Left renal pelvis (tissue), 4 donors: ENCODE measurements at places on chromosomes 11 and 22.

GRCh38 chr11:45560913-45561281 is 104.5 kb downstream of the CHST1 start:
- DNase-seq: no peak

GRCh38 chr22:44555046-44555445 is 57.0 kb upstream of the RTL6 start:
- no peak for DNase-seq

DNA sequence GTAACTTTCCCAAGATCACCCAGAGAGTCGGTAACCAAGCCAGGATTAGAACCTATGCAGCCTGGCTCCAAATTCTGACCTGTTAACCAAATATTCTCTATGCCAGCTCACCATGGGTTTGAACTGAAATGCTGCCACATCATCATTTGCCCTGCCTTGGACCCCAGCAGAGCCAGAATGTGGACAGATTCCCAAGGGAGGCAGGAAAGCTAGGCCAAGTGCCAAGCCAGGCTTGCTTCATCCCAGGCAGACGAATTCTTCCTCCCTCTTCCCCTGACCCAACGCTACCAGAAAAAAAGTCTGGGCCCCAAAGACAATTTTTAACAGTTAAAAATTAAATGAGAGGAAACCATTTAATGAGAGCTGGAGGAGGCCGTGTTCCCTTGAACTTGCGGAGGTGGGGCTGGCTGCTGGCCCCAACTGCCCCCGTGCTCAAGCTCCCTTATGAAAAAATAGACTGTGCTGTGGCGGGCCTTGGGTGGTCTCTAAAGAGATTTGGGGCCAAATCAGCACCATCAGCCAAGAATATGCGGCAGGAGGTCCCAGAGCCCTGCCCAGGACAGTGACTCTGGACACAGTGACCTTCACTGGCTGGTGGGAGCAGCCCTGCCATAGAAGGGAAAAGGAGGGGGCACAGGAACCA is 184.1 kb upstream of the SYT13 start:
- no peak for DNase-seq

GRCh38 chr11:129372609-129373488 is 2.8 kb upstream of the BARX2 start:
- no peak for DNase-seq

GRCh38 chr22:29039148-29039547 is 22.5 kb downstream of the C22orf31 start:
- DNase-seq: no peak

DNA sequence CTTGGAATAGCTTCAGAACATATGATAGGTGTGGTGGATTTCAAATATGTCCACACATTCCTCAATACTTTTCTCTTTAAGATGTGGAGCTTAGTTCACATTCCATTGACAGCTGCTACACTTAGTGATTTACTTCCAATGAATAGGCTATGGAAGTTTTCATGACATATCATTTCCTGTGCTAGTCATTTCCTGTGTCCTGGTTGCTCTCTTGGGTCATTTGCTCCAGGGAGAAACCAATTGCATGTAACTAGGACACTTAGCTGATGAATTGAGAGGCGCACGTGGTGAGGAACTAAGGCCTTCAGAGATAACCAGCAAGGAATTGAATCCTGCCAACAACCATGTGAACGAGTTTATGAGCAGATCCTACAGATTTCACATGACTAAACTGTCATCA is 120.9 kb downstream of the SLC17A6 start:
- DNase-seq: no peak

DNA sequence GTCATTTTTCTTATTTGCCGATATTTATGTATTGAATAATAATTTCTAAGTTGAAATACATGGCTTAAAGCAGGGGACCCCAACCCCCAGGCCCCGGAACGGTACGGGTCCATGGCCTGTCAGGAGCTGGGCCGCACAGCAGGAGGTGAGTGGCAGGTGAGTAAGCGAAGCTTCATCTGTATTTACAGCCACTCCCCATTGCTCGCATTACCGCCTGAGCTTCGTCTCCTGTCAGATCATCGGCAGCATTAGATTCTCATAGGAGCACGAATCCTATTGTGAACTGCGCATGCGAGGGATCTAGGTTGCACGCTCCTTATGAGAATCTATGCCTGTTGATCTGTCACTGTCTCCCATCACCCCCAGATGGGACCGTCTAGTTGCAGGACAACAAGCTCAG is 4.5 kb downstream of the ZMAT5 start:
- no peak for DNase-seq

- no peak for DNase-seq
Measured at GRCh38 chr22:46963672-46964545, 201.5 kb downstream of the TBC1D22A start.

GRCh38 chr11:77207019-77207485 is 79.0 kb downstream of the MYO7A start:
- no peak for DNase-seq

GRCh38 chr11:8867035-8867434 is 44.0 kb upstream of the AKIP1 start:
- DNase-seq: no peak

GRCh38 chr11:119400860-119401259 is 19.4 kb upstream of the USP2 start:
- no peak for DNase-seq

- DNase-seq: no peak
Measured at GRCh38 chr11:36060926-36061325, 117.1 kb downstream of the LDLRAD3 start.

DNA sequence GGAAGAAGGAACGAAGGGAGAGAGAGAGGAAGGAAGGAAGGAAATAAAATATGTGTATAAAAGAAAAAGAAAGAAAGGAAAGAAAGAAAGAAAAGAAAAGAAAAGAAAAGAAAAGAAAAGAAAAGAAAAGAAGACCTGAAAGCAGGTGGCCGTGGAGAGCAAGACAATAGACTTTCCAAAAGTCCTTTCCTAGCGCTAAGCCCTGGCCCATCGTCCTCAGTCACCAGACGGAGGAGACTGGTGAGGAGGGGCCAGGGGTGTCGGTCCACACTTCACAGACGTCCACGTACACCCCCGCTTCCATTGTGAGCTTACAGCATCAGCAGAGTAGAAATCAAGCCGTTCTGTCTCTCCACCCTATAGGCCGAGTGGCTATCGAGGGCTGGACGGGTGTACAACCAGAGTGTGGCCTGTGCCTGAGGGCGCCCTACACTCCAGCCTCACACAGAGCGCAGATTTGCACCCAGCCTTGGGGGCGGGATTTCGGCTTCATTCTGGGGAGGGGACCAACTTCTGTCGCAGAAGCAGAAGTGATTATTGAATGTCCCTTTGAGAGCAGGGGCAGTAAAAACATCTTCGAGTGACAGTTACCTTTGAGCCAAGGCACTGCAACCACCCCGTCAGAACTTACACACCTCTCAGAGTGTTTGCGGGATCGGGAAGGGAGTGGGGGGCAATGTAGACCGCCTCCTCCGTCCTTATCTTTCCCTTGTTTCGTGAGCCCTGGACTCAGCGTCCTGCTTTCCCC is 2.0 kb upstream of the BSX start:
- no peak for DNase-seq
